ENCODE measurements at places on chromosomes 3 and 15.

- DNase-seq: no peak
These were observed 54.1 kb upstream of the PPIB start for GRCh38 chr15:64216730-64217428.

DNA sequence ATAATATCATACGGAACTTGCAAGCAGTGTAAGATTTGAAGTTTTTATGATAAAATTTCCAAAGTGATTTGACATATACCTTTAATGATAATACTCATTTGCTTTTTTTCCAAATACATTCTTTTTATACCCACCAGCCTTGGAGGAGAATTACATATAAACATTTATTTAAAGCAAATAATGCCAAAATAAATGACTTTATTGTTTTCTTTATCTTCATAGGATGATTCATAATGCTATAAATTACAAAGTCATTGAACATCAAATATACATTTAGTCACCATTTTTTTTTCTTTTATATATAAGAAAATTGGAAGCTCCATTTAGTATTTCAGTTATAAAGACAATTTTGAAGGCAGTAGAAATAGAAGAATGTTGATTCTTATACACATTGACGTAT, 450.9 kb downstream of the NAALADL2 start:
- no peak for DNase-seq

DNA sequence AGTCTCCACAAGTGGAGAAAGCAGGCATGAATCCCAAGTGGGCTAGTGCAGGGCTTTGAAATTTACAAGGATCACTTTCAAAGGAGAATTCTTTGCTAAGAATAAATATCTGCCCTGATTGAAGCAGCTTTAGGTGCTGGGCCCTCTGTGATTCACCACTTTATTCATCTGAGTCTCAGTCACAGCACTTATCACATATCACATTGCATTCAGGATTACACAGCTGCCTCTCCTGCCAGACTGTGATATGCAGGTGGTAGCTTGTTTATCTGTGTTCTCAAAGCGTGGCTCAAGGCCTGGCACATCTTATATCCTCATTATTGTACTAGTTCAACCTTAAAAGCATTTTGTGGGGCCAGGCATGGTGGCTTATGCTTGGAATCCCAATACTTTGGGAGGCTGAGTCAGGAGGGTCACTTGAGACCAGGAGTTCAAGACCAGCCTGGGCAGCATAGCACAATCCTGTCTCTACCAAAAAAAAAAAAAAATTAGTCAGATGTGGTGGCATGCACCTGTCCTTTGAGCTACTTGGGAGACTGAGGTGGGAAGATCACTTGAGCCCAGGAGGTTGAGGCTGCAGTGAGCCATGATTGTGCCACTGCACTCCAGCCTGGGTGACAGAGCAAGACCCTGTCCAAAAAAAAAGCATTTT, 156.9 kb upstream of the EIF1B start:
- DNase-seq: no peak

DNA sequence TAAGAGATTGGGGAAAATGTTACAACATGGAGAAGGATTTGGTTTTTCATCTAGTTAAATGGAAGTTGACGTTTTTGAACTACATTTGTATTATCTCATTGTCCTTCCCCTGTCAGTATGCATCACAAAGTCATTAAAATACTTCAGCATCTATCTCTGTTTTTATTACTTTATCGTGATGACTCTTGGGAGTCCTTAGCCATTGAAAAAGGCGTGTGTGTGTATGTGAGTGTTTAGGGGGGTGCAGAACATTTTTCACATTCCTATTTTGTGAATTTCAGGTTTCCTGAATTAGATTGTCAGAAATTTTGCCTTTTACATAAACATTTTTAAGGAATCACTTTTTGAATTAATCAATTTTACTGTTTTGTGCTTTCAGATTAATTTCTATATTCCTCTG, 360.6 kb upstream of the SGO1 start:
- no peak for DNase-seq

DNA sequence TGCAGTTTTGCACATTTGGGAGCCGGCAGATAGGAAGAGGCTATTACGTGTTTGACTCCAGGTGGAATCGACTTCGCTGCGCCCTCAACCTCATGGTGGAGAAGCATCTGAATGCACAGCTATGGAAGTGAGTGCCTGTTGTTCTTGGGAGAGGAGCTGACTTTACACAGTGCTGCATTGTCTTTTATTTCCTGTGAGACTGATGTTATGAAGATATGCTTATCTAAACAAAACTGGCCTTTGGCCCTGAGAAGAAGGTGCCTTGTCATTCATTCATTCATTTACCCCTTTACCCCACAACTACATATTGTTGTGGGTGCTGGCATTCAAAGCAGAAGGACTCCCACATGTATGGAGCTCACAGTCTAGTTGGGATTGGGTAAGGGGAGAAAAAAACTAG, 32.6 kb downstream of the PSMD6 start:
- DNase-seq: no peak

- no peak for DNase-seq
These were observed 2.1 kb upstream of the CNBP start for GRCh38 chr3:129185783-129186182.

DNA sequence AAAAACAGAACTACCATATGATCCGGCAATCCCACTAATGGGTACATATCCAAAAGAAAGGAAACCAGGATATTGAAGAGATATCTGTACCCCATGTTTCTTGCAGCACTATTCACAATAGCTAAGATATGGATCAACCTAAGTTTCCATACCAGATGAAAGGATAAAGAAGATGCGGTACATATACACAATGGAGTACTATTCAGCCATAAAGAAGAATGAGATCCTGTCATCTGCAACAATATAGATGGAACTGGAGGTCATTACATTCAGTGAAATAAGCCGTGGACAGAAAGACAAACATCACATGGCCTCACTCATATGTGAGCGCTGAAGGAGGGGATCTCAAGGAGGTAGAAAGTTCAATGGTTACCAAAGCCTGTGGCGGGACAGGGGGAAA, 3.0 kb downstream of the SLC41A3 start:
- no peak for DNase-seq

DNA sequence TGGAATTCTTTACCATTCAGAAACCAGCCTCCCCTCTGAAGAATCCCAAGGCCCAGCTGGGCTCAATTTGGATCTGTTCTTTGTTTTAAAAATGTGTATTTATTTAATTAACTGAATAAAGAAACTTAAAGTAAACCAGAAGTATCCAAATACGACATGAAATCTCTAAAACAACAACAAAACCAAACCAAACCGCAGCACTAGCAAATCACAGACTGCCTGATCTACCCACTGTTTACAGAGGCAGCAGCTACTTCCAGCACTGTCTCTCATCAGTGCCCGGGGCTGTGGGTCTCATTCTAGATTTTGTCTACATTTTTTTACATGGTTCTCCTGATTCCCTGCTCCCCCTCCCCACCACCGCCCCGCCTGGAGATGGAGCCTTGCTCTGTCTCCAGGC, 2.3 kb downstream of the FLNB start:
- no peak for DNase-seq

GRCh38 chr3:30078736-30079135, 527.7 kb upstream of the TGFBR2 start:
- no peak for DNase-seq

DNA sequence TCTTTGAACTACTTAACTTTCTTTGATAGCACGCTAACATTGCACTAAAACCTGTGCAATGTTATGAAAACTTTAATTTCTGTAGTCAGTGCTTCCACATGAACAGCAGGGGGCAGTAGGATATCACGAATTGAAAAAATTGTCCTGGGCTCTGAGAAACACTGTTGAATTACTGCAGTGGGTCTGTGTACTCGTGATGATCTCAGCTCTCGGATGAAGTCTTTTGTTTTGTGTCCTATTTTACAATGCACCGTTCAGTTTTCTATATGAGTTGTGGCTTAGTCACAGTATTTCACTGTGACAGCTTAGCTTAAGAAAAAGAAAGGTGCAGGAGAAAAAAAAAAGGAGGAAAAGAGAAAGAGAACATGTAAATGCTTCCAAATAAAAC, 141.3 kb upstream of the CCDC54 start:
- DNase-seq: peak; percentile 17

GRCh38 chr15:41827290-41827879, 507 bp upstream of the JMJD7 start:
- DNase-seq: no peak

- DNase-seq: no peak
These were observed 84.5 kb downstream of the MEGF11 start for GRCh38 chr15:66169023-66169422.

DNA sequence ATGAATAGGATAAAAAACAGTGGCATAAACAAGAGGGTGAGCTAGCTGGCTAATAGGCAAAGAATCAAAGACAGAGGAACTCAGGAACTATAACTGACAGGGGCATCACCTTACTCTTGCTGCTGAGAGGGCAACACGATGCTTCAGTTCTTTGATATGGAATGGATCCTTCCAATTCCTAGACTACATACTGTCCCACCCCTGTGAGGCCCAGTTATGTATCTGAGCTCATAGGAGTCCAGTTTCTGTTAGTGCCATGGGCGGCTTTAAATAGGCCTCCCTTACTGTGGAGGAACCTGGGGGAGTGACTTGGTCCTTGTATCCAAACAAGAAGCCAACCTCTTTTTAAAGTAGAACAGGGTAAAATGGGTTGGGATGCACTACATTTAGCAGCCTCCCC, 37.3 kb downstream of the CD47 start:
- no peak for DNase-seq

DNA sequence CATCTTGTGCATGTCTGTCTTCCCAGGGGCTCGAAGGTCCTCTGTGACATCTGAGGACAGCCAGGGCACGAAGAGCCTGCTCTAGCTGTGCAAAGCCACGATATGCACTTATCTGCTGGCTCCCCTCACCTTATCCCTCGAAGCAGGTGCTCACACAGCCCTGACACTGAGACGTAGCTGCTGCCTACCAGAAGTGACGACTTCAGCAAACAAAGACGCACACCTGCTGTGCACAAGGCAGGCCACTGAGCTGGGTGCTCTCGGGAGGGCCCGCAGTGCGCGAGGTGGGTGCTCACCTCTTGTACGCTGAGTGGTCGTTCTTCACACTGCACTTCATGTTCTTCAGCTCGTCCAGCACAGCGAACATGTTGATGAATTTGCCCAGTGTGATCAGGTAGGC, 37.3 kb downstream of the CYFIP1 start:
- no peak for DNase-seq

- DNase-seq: no peak
These were observed 67.5 kb upstream of the LCTL start for GRCh38 chr15:66633041-66633937.

- no peak for DNase-seq
These were observed 62.3 kb upstream of the ARL8B start for GRCh38 chr3:5059782-5060181.

DNA sequence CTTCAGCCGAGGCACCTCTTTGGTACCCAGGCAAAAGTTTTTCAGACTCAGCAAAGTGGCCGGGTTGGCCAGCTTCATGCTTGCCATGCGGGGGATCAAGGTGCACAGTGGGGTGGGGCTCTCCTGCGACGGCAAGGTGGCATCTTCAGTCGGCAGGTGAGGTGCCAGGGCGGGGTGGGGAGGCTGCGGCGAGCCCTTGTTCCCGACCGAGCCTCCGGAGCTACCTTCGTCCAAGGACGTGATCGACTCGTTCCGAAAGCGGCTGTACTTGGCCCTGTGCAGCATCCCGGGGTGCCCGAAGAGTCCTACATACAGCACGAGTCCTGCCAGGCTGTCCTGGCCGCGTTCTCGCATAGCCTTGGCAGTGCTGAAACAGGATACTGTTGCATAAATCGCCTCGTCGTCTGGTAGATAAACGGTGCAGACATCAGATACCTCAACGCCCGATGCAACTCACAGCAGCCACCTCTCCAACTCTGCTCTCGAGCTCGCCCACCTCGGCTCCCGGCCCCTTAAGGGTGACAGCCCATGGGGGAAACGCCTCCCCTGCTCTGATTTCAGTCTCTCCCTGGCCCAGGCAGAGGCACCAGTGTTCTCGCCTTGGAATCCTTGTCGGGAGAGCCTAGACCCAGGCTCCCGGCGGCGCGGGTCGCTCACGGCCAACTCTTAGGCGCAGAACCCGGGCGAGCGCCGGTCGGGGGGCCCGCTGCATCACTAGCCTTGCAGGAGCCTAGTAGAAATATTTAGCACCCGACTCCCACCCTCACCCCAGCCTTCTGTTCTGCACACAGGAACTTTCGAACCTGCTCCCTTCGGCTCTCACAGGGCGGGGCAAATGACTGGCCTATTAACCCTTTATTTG, 826 bp downstream of the SHC4 start:
- no peak for DNase-seq

- DNase-seq: no peak
These were observed 107.5 kb downstream of the BCHE start for GRCh38 chr3:165729756-165730155.

DNA sequence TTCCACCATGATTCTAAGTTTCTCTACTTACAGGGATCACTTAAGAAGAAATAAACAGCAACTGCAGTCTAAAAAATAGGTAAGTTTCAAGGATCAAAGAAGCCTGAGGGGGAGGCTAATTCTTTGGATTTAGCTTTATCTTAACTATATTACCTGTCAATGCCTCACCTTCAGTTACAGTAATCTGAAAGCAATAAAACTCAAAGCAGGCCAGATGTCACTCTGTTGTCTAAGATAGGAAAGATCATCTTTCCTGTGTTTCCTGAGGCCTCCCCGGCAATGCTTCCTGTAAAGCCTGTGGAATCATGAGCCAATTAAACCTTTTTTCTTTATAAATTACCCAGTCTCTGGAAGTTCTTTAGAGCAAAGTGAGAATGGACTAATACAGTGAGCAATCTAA, 60.2 kb downstream of the NPTN start:
- DNase-seq: no peak

DNA sequence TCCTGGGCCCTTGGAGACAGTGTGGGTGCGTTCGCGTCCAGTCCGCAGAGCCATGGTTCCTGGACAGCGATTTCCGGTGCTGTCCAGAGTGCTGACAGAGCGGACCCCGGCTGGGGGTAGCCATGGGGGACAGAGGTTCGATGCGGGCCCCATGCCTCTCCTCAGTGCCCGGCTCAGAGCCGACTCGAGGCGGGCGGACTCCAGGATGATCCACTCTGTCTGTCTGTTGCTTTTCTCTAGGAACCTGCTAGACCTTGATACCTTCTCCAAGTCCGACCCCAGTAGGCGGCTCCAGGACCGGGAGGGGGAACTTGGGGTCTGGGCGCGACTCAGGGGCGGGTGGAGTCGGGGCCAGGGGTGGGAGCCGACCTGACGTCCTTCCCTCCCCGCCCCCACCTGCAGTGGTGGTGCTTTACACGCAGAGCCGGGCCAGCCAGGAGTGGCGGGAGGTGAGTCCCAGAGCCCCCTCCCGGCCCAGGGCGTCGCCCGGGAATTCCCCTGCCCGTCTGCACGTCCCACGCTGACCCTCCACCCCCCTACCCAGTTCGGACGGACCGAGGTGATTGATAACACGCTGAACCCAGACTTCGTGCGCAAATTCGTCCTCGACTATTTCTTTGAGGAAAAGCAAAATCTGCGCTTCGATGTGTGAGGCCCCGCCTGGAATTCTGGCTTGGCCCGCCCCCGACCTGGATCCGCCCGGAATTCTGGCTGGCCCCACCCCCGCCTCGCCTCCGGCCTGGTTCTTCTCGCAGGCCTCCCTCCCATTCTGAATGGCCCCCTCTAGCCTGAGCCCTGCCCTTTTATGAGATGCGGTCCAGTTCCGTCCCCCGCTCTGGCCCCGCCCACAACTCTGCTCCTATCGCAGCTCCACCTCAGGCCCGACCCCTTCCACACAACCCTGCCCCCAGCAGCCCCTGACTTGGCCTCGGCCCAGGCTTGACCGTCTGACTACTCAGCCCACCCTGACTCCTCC, 1.0 kb downstream of the CPNE9 start:
- DNase-seq: no peak

GRCh38 chr3:108487439-108487838, 23.0 kb downstream of the MYH15 start:
- no peak for DNase-seq
